Inflammatory macrophage treated with lipopolysaccharide for 4 hours (primary cell): ENCODE measurements at places on chromosomes 1 and 21.

GRCh38 chr1:55081188-55081904 lies 42.0 kb downstream of the PCSK9 start:
- no peak for DNase-seq

- no peak for DNase-seq
Measured at GRCh38 chr1:171985639-171986038, 144.3 kb downstream of the DNM3 start.

DNA sequence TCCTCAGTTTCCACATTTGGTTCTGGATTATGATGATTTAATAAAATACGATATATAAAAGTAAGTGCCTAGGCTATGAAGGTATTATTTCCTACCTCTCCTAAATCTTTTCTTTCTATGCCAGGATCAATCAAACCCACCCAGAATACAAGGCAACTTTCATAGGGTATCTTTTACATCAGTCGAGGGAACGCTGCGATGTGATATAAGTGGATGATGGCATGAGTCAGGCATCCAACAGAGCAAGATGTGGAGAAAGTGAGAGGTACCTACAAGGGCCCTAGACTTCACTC lies 781 bp downstream of the TTLL7 start:
- no peak for DNase-seq

- no peak for DNase-seq
Measured at GRCh38 chr1:116166011-116166571, 54.9 kb downstream of the MAB21L3 start.

- DNase-seq, result no peak
Measured at GRCh38 chr1:115329965-115330364, 8.1 kb downstream of the NGF start.

- no peak for DNase-seq
Measured at GRCh38 chr1:58082596-58082995, 463.9 kb downstream of the OMA1 start.

- DNase-seq, result no peak
Measured at GRCh38 chr1:229379846-229380245, 37.0 kb upstream of the CCSAP start.

GRCh38 chr1:75996196-75996595 lies 64.0 kb upstream of the ASB17 start:
- DNase-seq, result no peak

GRCh38 chr21:32951041-32951440 lies 74.7 kb upstream of the OLIG2 start:
- DNase-seq, result no peak

DNA sequence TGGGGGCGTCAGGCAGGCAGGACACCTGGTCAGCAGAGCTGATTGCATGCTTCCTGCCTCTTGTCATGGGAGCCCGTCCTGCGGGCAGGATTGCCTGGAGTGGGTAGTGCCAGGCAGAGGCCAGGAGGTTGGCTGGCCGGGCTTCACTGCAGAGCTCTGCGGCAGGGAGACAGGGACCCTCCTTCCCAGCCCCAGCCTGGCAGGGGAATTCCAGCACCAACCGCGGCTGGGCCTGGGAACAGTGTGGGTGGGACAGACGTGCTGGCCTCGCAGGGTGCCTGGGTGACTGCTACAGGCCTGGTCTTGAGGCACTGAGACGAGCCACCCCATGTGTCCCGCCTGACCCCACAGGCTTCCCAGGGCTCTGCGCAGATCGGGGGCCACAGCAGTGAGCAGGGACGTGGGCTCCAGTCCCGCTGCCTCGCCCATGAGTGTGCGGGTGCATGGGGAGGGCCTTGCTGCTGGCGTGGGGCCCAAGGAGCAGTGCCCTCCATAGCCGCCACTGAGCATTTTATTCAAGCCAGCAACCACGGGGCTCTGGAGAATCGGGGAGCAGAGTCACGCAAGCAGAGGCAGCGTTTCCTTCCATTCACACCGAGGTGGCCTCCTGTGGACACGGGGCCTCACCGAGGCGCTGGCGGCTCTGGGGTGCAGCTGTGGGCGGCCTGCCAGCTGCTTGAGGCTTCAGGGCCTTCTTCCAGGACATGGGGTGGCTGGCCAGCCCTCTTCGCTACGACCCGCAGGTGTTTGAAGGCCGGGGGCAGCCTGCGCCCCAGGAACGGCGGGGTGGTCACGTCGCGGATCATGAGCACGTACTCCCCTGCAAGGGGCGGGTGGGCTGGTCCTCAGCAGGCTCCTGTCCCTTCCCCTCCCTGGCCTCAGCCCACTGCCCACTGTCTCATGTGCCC lies 70.3 kb downstream of the MORN1 start:
- no peak for DNase-seq

GRCh38 chr1:19483261-19483660 lies 2.1 kb downstream of the CAPZB start:
- DNase-seq, result no peak

DNA sequence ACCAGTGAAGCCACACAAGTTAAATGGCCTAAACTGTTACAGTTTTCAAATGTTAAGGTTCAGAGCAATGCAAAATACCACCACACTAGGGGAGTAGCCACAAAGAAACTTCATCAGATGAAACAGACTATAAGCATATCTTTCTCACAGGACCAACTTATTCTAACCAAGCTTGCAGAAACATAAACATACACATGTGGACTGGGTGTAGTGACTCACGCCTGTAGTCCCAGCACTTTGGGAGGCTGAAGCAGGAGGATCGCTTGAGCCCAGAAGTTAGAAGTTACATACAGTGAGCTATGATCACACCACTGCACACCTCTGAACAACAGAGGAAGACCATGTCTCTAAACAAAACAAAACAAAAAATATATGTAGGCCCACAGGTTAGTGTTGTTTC lies 17.3 kb downstream of the WDR47 start:
- no peak for DNase-seq

DNA sequence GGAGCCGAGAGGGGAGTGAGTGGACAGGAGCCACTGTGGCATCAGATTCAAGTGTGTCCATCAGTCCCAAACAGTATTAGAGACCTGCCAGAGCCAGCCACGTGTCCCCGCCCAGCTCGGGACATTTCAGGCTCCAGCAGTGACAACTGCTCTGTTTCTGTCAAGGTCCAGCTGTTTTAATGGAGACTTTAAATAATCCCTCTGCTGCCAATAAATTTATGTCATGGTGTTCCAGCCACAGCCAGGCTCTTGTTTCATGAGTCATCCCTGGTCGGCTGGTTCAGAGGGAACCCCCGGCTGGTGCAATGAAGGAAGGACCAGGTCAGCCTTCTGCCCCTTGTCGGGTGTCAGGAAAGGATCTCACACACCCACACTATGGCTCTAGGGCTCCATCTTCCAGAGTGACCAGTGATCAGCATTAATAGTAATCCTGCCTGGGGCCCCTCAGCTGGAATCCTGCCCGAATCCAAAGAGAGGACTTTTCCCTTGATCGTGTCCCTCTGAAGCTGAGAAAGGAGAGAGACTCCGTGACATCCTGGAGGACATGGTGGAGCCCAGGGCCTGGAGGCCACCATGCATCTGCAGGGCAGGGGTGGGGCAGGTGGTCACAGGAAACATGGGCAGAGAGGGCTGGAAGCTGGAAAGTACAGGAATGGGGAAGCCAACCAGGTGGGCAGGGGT lies 197.3 kb downstream of the MATN1 start:
- peak; percentile 23 for DNase-seq

DNA sequence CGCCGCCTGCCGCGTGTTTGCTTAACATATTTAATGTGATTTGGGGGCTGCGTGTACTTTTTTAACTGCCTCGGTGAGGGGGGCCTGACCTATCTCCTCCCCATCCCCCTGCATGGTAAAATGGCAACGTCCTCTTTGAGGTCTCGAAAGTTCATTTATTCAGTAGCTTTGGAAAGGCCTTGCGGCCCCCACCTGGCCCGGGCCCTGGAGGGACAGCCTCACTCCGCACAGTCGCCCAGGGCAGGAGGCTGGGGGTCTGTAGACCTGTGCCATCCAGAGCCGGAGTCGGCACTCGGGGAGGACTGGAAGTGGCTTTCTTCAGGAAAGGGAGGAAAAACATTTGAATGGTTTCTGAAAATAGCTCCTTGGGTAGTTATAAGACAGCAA lies 38.0 kb upstream of the ACTRT2 start:
- no peak for DNase-seq

GRCh38 chr1:112674986-112675727 lies 698 bp downstream of the MOV10 start:
- peak; percentile 48 for DNase-seq

DNA sequence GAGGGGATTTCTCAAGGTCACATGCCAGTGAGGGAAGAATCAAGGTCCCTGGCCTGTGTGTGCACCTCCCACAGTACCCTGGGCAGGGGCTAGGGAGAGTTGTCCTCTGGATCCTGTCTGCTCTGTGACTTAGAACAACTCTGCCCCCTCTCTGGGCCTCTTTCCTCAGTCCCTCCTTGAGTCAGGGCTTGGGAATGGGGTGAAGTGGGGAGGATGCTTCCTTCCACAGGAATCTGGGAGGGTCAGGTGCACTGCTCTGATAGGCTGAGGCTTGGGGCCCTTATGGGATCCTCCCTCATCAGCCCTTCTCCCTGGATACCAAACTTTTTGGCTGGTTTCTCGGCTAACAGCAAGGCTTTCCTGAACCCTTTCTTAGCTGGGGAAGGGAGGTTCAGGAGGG lies 2.5 kb downstream of the TRNP1 start:
- no peak for DNase-seq

DNA sequence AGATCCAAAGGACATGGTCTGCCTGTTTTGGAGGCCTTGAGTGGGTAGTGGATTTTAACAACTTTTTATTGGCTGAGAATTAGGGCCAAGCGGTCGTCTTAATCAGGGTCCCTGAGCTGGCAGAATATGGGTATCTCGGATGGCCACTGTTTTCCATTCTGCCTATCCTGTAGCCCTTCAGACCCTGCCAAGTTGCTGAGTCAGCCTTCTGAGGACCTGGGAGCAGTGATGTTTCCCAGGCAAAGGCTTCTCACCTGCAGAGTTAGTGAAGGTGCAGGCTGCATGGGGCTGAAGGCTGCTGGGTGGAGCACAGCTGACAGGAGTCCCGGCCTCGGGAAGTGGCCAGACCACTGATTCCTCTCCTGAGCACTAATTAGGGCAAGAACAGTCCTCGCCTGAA lies 11.4 kb downstream of the RASSF5 start:
- DNase-seq, result no peak

GRCh38 chr1:173768206-173768605 lies 53.4 kb downstream of the KLHL20 start:
- DNase-seq, result no peak

DNA sequence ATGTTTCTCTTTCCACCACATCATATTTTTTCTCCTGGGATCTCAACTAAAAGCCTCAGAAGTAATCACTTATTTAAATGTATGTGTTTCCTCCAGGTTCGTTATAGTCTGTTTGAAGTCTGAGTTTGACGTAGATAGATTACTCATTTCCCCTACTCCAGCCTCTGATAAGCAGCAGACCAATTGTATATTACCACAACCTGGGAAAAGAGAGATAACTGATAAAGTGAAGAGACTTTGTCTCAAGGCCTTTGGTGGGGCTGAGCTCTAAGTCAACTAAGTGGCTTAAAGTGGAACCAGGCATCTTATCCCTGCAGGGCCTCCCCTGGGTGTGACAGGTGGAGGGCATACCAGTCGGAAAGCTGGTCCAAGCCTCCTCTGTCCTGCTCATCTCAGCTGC lies 34.9 kb upstream of the CACNA1E start:
- no peak for DNase-seq

DNA sequence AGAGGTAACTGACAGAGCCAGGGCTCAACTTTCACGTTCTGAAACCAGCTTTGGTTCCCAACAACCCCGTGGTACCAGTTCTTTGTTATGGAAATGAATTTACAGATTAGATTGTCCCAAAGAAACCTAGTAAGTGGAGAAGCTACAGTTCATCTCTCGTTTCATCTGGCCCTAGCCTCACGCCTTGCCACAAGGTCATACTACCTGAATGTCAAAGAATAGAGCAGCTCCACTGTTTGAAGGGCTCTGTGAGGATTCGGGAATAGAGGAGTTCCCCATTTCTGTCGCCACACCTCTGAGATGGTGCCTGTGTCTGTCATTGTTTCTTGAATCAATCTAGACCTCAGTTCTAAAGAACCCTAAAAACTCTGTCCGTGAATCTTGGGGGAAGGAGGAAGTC lies 15.0 kb upstream of the CDC42 start:
- DNase-seq, result no peak

GRCh38 chr1:22971161-22971560 lies 1.5 kb downstream of the LACTBL1 start:
- DNase-seq, result no peak

GRCh38 chr1:170032531-170033280 lies 41.8 kb downstream of the KIFAP3 start:
- DNase-seq, result no peak

DNA sequence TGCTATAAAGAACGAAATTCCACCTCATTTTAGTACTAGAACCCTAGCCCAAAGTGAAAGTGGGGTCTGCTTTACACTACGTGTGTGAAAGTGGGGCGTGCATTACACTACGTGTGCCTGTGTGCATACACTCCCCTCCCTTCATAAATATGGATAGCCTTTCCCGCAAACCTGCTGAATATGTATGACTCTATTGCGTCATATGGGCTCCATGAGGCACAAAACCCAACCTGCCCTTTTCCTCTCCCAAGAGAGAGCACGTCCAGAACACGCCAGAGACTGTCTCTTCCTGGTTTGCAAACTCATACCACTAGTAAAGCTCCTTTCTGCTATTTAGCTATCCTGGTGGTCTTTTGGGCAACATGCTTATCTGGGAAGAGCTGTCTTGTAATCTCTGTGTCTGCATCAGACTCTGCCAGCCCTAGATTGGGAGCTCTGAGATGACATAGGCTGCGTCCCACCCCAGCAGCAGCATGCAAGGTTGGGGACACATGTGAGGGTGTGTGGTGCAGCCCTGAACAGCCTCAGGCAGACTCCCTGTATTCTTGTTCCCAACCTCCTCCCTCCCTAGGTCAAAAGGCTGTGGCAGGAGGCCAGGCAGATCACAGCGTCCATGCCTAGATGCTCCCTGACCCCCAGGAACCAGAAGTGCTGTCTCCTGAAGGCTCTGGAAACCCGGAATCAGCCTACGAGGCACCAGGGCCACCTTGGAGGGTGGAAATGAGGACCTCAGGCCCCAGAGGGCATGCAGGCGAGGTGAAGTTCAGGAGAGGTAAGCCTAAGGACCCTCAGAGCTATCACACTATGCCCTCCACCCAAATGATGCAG lies 12.3 kb upstream of the PADI1 start:
- DNase-seq, result no peak

- DNase-seq, result peak; percentile 73
Measured at GRCh38 chr1:27872059-27872801, at the start of gene THEMIS2. Gene THEMIS2, plus strand, starts transcription at chr1:27872544. Its CDS starts 28 bp downstream, at chr1:27872572.

DNA sequence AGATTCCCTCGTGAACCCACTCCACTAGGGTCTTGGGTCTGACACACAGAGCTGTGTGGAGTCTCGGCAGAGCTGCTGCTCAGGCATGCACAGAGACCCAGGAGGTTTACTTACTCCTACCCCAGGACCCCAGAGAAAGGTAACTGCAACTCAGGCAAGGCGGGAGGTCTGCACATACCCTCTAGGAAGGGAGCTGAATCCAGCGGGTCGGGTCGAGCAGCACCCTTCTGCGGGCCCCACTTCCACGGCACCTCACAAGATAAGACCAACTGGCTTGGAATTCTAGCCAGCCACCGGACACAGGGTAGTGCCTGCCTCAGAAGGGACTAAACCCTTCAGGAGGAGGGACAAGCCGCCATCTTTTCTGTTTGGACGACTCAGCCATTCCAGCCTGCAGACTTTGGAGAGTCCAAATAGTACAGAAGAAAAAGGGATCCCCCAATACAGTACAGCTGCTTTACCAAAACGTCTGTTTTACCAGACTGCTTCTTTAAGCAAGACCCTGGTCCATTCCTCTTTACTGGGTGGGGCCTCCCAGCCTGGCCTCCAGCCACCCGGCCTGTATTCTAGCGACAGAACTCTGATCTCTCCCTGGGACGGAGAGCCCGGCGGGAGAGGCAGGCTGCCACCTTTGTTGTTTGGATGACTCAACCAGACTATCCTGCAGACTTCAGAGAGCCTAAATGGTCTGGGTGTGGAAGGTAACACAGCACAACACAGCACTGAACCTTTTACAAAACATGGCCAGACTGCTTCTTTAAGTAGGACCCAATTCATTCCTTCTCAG lies 554.6 kb upstream of the BEND5 start:
- DNase-seq, result no peak
